Glomerular endothelial cell (primary cell): ENCODE measurements at places on chromosomes 16 and 17.

GRCh38 chr17:64499805-64500486 is 3.1 kb upstream of the POLG2 start:
- no peak for DNase-seq

- DNase-seq: no peak
Observed at GRCh38 chr16:19833176-19833575, 51.5 kb downstream of the GPRC5B start.

DNA sequence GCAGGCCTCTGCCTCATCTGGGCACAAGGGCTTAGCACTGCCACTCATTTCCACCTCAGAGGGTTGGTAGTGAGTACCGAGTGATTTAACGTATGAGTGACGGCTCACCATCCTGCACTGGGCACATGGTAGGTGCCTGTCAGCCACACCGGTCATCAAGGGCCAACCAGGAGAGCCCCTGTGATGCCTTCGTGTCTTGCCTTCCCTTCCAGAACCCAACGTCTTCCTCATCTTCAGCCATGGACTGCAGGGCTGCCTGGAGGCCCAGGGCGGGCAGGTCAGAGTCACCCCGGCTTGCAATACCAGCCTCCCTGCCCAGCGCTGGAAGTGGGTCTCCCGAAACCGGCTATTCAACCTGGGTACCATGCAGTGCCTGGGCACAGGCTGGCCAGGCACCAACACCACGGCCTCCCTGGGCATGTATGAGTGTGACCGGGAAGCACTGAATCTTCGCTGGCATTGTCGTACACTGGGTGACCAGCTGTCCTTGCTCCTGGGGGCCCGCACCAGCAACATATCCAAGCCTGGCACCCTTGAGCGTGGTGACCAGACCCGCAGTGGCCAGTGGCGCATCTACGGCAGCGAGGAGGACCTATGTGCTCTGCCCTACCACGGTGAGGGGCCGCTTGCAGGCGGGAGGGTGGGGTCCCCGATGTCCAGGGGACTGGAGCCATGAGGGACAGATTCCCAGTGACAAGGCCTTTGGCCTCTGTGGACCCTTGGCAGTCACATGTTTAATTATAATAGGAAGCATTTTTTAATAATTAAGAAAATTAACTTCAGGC is 37.1 kb downstream of the MRC2 start:
- no peak for DNase-seq

GRCh38 chr17:41513168-41513547 is 5.5 kb downstream of the KRT15 start:
- no peak for DNase-seq
